Mesothelial cell of epicardium (in vitro differentiated cells): ENCODE measurements at places on chromosomes 4 and X. TPM values are rescaled to one million over a fixed set of nuclear protein-coding genes. Genes with fewer than 3 reads are reported as not detected.
A peak's percentile ranks its signal among the peaks of the same experiment; 100 is the strongest.

DNA sequence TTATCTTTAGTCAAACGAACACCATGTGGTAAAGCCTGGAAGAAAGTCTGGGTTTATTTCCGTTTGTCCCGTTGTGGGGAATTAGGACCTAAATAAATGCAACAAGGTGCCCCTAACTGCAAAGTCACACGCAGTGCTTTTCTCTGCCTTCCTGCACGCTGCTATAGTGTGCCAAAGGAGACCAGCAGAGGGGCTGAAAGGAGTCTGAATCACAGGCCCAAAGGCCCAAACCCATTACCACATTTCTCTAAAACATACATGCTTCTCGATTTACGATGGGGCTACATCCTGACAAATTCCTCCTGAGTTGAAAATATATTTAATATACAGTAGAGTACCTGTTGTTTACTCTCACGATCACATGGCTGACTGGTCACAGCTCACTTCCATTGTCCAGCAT, 4.5 kb downstream of the VEGFC start:
- no peak overlapping the region for H3K27ac ChIP-seq
- H3K36me3 ChIP-seq, result no peaks in the 10 kb centered on the region
- H3K4me3 ChIP-seq, result no peak overlapping the region
- H3K27me3 ChIP-seq, result peaks cover 30% of the 10 kb centered on the region
- peaks cover 11% of the 10 kb centered on the region for H3K4me1 ChIP-seq

DNA sequence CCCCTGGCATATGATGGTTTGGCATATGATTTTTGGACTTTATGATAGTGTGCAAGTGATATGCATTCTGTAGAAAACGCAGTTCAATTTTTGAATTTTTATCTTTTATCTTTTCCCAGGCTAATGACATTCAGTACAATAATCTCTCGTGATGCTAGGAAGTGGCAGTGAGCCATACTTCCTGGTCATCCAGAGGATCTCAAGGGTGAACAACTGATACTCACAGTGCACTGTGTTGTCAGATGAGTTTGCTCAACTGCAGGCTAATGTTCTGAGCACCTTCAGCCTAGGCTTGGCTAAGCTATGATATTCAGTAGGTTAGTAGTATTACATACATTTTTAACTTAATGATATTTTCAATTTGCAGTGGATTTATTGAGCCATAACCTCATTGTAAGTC, 405.3 kb downstream of the PCDH7 start:
- peaks cover 14% of the 10 kb centered on the region for H3K4me1 ChIP-seq
- peaks cover 5% of the 10 kb centered on the region for H3K36me3 ChIP-seq
- no peak overlapping the region for H3K27ac ChIP-seq
- H3K4me3 ChIP-seq, result no peak overlapping the region
- no peaks in the 10 kb centered on the region for H3K27me3 ChIP-seq

DNA sequence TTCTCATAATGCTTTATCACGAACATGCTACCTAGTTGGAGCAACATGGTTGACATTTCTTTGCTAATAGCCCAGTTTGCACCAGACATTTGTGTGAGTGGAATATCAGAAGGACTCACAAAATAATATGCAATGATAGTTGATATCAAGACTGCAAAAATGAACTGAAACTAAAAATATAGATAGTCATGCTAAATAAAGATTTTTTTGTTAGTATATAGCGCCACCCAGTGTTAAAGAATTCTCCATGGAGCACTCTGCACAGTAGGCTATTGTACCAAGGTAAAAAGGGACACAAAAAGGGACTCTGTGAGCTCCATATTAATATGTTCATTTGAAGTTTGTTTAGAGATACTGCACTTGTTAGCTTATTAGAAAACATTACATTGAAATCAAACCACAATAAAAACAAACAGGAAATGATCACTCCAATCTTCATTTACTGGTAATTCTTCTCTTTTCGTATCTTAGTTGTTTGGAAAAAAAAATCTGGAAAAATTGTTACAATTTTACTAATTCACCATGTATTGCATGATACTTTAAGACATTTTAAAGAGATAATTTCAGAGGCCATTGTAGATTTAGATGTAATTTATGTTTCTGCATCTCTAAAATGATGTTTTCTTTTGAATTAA, 1509.6 kb downstream of the ADGRL3 start:
- H3K36me3 ChIP-seq, result no peaks in the 10 kb centered on the region
- H3K27ac ChIP-seq, result no peak overlapping the region
- no peaks in the 10 kb centered on the region for H3K27me3 ChIP-seq
- DNase-seq, result no peak
- peak overlapping the region; percentile 38 for H3K4me3 ChIP-seq

GRCh38 chr4:111601671-111602070, 543.6 kb upstream of the FAM241A start:
- no peaks in the 10 kb centered on the region for H3K4me1 ChIP-seq
- no peak overlapping the region for H3K4me3 ChIP-seq
- H3K36me3 ChIP-seq, result no peaks in the 10 kb centered on the region
- no peak overlapping the region for H3K27ac ChIP-seq

DNA sequence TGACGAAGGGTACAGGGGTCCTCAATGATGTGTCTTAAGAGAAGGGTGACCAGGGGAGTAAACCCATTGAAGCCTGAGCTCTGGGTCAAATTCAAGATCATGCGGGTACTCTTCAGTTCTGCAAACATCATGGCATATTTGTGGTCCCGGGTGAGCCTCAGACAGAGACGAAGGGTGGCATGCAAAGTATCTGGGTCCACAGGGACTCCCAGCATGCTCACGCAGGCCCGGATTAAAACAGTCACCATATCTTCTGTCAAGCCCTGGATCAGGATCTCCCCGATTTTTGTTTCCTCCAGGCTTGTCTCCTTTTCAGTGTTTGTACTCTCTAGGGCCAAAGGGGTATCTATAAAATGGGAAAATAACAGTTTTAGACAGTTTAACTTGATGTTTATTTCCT, 102.9 kb downstream of the HUWE1 start:
- no peak overlapping the region for H3K4me3 ChIP-seq
- DNase-seq, result no peak
- H3K27ac ChIP-seq, result no peak overlapping the region
- peaks cover 42% of the 10 kb centered on the region for H3K36me3 ChIP-seq
- no peaks in the 10 kb centered on the region for H3K27me3 ChIP-seq
- no peaks in the 10 kb centered on the region for H3K4me1 ChIP-seq

- peaks cover 24% of the 10 kb centered on the region for H3K36me3 ChIP-seq
- DNase-seq, result no peak
- H3K27ac ChIP-seq, result peak overlapping the region; percentile 37
- H3K27me3 ChIP-seq, result no peaks in the 10 kb centered on the region
- no peak overlapping the region for H3K4me3 ChIP-seq
These were observed 42.9 kb downstream of the FRAS1 start for GRCh38 chr4:78100060-78100459.

DNA sequence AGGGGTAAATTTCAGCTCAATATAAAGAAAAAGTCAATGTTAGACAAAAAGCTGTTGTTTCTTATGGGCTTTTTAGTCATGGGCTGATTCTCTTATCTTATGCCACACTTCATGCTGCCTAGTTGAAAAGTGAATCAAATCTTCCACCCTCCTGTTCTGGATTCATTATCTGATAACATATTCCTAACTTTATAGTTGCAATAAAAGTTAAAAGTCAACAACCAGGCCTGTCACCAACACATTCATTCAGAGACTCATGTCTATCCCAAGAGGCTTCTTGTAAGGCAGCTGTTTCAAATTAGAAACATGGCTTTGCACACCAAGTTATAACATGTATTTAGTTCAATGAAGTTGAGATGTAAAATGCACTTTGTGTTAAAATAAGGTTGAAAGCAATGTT, 243.8 kb downstream of the ADAMTS3 start:
- no peak overlapping the region for H3K4me3 ChIP-seq
- no peaks in the 10 kb centered on the region for H3K27me3 ChIP-seq
- H3K4me1 ChIP-seq, result peaks cover 9% of the 10 kb centered on the region
- no peak overlapping the region for H3K27ac ChIP-seq
- no peak for DNase-seq
- H3K36me3 ChIP-seq, result no peaks in the 10 kb centered on the region

- no peak overlapping the region for H3K4me3 ChIP-seq
- DNase-seq, result no peak
- no peaks in the 10 kb centered on the region for H3K4me1 ChIP-seq
These were observed 72.9 kb upstream of the PRDM5 start for GRCh38 chr4:120995266-120996010.

DNA sequence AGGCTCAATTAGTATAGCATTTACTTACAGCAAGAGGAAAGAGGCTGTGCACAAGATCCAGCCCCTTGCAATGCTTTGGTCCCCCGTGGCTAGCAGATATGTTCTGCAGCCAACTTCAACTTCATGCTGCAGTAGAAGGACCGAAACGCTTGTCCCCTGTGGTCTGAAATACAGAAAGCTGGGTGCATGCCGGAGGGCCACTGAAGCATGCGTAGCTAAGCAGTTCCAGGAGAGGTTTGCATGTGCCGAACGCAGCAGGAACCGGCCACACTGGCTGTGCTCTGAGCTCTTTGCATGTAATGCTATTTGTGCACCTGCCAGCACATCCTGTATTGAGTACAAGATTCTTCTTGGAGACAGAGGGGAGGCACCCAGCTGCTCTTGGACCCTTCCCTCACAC, 35.8 kb upstream of the SHISA3 start:
- no peak overlapping the region for H3K27ac ChIP-seq
- H3K4me1 ChIP-seq, result peaks cover 16% of the 10 kb centered on the region
- no peak for DNase-seq

DNA sequence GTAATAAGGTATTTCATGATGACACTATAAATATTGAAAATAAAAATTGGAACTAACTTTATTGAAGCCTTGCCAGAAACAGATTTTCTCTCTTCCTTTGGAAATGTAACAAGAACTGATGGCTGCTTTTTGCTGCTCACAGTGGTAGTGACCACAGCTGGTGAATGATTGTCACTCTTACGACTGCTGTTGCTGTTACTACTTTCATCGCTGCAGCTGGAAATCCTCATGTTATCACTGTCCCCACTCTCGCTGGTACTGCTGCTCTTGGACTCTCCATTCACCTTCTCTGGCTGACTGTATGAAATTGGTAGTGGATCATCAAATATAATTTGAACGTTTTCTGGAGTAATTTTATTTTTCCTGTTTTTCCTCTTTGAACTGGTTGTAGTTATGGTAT, 28.5 kb upstream of the COX18 start:
- no peak overlapping the region for H3K4me3 ChIP-seq
- no peak overlapping the region for H3K27ac ChIP-seq
- H3K27me3 ChIP-seq, result no peaks in the 10 kb centered on the region
- H3K4me1 ChIP-seq, result no peaks in the 10 kb centered on the region

GRCh38 chrX:50827996-50828395, 14.0 kb upstream of the SHROOM4 start:
- H3K27me3 ChIP-seq, result no peaks in the 10 kb centered on the region
- peaks cover 10% of the 10 kb centered on the region for H3K4me1 ChIP-seq
- H3K4me3 ChIP-seq, result no peak overlapping the region
- DNase-seq, result no peak
- no peak overlapping the region for H3K27ac ChIP-seq

Gene PTTG2
- total RNA-seq, result not detected in 3 replicates

Gene GLRA3
- total RNA-seq, result 0.02 TPM in 1 of 3 replicates, not detected in the others

Gene DMD
- 76.4 to 96.0 TPM (median 79.4 TPM) in 3 replicates for total RNA-seq
